T-cell (primary cell): ENCODE measurements at places on chromosomes 5 and 9. TPM values are rescaled to one million over a fixed set of nuclear protein-coding genes. Genes with fewer than 3 reads are reported as not detected.

GRCh38 chr5:77333451-77334123 lies 123.1 kb downstream of the PDE8B start:
- H3K27ac ChIP-seq, result no peak overlapping the region
- no peaks in the 10 kb centered on the region for H3K36me3 ChIP-seq
- DNase-seq, result no peak
- no peaks in the 10 kb centered on the region for H3K4me1 ChIP-seq
- H3K27me3 ChIP-seq, result peaks cover 3% of the 10 kb centered on the region

The NR5A1 gene
- total RNA-seq, result 0.19 TPM

DNA sequence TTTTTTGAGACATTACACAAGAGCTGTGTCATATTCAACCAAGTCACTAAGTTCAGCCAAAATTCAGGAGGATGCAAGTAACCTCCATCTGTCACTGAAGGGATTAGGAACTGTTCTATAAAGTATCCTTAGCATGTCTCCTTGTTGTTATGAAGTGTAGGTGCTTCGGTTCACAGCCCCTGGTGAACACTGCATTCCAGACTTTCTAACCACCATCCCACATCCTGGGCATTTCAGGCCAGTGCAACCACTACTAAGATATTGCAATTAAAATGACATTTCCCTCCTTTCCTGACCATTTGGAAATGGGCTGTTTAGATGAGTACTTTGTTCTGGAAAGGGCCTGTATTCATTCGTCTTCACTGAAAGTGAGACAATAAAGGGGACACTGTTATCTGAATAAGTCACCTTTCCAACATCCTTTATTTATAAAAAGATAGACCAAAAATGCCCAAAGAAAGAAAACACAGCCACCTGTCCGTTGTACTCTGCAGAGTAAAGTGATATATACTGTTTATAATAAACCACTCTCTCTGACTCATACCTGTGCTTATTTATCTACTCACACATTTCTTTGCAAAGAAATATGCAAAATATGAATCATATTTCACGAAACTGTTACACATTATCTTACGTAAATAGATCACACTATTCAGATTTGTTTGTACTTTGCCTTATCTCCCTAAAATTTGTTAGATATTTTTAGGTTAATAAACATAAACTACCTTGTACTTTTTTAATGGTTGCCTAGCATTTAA lies 861.9 kb downstream of the CDH18 start:
- no peak for DNase-seq
- H3K27me3 ChIP-seq, result no peaks in the 10 kb centered on the region
- H3K36me3 ChIP-seq, result no peaks in the 10 kb centered on the region
- H3K27ac ChIP-seq, result no peak overlapping the region

GRCh38 chr5:172420235-172420939 lies 33.9 kb downstream of the SH3PXD2B start:
- no peak overlapping the region for H3K27ac ChIP-seq
- DNase-seq, result no peak
- peaks cover 25% of the 10 kb centered on the region for H3K27me3 ChIP-seq
- H3K4me3 ChIP-seq, result no peak overlapping the region
- no peaks in the 10 kb centered on the region for H3K4me1 ChIP-seq
- no peaks in the 10 kb centered on the region for H3K36me3 ChIP-seq

GRCh38 chr5:5650242-5650641 lies 227.8 kb downstream of the ICE1 start:
- no peak overlapping the region for H3K4me3 ChIP-seq
- H3K4me1 ChIP-seq, result no peaks in the 10 kb centered on the region
- no peak overlapping the region for H3K27ac ChIP-seq
- H3K36me3 ChIP-seq, result no peaks in the 10 kb centered on the region

DNA sequence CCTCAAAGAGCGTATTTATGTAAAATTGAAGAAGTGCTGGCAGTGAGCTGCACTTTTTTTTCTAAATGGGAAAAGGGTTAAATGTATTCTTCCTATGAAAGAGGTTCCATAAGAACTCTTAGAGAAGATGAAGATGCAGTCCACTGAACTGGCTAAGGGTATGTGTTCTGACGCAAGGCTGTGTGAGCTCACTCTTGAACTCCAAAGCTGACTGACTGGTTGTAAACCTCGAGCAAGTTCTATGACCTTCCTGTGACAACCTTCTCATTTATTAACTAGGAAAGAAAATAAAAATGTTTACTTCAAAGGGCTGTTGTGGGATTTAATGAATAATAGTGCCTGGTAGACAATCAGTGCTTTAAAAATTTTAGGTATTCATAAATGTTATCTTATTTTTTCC lies 46.7 kb downstream of the POC5 start:
- H3K4me3 ChIP-seq, result no peak overlapping the region
- H3K36me3 ChIP-seq, result peaks cover 18% of the 10 kb centered on the region
- no peaks in the 10 kb centered on the region for H3K4me1 ChIP-seq
- DNase-seq, result no peak
- no peaks in the 10 kb centered on the region for H3K27me3 ChIP-seq
- H3K27ac ChIP-seq, result no peak overlapping the region

DNA sequence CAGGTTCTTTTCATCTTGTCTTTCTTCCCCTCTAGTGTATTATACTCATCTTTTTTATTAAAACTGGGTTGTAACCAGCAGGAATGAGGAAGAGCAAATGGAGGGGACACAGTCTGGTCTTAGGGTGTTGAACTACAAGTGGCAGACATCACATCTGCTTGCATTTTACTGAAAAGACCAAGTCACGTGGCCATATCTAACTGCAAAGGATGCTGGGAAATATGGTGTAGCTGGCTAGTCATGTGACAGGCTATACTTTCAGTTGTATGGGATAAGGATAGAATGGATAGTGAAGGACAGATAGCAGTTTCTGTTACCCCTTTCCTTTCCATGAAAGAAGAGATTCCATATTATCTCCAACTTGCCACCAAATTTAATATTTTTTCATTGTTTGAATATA lies 13.0 kb upstream of the FGD3 start:
- no peak for DNase-seq
- no peaks in the 10 kb centered on the region for H3K4me1 ChIP-seq
- no peaks in the 10 kb centered on the region for H3K27me3 ChIP-seq
- no peak overlapping the region for H3K4me3 ChIP-seq
- H3K27ac ChIP-seq, result no peak overlapping the region

The LAMC3 gene
- 0.35 TPM for total RNA-seq

- DNase-seq, result no peak
- H3K4me1 ChIP-seq, result no peaks in the 10 kb centered on the region
- H3K36me3 ChIP-seq, result no peaks in the 10 kb centered on the region
- no peak overlapping the region for H3K27ac ChIP-seq
- H3K27me3 ChIP-seq, result no peaks in the 10 kb centered on the region
Observed at GRCh38 chr5:113235884-113236283, 198.9 kb downstream of the TSSK1B start.
